ENCODE measurements at places on chromosomes 1 and 21. TPM values are rescaled to one million over a fixed set of nuclear protein-coding genes. Genes with fewer than 3 reads are reported as not detected.

Gene DUSP10
- 19.6 TPM for total RNA-seq

Gene SIM2
- total RNA-seq = 2.3 TPM

Gene XCL2
- not detected for total RNA-seq

Gene FAM151A
- not detected for total RNA-seq

Gene FCRL6
- not detected for total RNA-seq

Gene SRRM1
- total RNA-seq = 21.0 TPM

Gene LORICRIN
- total RNA-seq = not detected

Gene RBM11
- 2.8 TPM for total RNA-seq

Gene HEYL
- total RNA-seq = not detected

Gene SPATA1
- 0.17 TPM for total RNA-seq

Gene FALEC
- total RNA-seq = not detected

Measured in H4 (cell line).